ENCODE measurements at places on chromosomes 13 and 19.

- no peak for DNase-seq
Observed at GRCh38 chr19:34578173-34578572, 96.6 kb downstream of the WTIP start.

DNA sequence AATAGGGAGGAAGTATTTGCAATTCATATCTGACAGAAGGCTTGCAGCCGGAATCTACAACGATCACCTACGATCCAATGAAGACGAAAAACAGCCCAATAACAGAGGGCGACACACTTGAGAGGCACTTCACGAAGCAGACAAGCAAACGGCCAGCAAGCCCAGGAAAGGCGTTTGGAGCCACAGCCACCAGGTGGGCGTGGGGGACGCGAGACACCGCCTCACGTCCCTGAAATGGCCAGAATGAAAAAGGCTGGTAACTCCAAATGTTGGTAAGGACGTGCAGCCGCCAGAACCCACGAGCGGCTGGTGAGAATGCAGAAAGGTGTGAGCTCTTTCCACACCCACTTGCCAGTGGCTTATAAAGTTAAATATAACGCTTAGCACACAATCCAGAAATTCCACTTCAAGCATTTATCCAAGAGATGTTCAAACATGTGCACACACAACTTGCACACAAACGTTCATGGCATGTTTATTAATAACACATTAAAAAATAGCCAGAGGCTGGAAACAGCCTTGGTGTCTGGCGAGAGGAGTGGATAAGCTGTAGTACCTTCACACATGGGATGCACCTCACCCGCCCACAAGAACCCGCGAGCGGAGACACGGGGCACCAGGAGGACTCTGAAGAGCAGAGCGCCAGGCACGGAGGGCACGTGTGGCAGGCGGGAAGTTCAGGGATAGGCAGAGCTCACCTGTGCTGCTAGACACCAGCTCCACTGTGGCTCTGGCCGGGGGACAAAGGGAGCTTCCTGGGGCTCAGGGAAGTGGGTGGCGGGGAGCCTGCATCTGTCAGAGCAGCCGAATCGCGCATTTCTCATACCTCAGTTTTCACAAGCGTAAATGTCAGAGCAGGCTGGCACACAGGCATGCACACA lies 89.3 kb downstream of the SPACA7 start:
- DNase-seq: no peak

DNA sequence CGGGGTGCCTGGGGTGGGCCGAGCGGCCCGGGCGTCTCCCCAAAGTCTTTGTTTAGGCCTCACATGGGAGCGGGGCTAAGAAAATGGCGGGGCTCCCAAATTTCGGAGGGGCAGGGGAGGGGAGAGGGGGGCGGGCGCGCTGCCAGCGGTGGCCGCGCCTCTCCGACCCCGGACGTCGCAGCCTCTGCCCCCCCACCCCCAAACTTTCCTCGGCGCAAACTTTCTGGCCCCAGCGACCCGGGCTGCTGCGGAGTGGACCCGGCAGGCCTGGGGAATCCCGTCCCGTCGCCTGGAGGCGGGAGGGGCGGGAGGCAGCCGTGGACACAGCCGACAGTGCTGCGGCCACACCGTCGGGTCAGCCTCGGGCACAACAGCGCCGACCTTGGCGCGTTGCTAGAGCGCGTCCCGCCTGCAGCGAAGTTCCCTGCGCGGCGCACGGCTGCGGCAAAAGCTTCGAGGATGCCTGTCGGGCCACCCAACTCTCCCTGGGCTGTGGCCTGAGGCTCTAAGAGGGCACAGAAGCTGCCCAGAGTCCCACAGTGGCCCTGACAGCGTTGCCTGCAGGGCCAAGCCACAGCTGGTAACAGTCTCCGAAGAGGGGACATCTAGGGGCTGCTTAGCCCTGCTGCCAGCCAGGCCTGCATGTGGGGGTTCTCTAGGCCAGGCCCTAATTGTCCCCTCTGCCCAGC lies 1.3 kb downstream of the NFIX start:
- no peak for DNase-seq

DNA sequence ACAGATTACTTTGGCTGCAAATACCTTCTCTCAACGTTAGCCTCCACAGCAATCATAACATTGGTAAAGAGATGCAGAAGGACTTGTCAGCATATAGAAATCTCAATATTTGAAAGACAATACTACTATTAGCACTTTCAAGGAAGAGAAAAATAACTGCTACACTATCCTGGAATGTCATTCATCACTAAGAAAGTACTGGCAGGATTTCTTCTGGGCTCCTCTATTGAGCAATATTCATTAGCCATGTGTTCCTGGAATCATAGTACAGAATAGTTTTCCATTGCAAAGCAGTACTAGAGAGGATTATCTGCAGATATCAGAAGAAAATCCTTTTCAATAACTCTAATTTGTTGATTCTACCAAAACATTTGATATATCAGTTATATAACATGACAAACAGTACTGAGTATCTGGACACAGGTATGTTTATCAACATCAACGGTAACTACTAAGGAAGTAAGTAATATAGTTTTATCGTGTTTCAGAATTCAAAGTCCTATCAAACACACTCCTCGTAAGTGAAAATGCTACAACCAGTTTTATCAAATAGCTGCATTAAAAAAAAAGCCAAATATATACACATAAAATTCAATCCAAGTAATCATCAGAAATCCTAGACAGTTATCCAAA lies 27.3 kb downstream of the INTS6 start:
- no peak for DNase-seq

- DNase-seq: no peak
Observed at GRCh38 chr19:17125728-17126677, 50.4 kb downstream of the MYO9B start.

DNA sequence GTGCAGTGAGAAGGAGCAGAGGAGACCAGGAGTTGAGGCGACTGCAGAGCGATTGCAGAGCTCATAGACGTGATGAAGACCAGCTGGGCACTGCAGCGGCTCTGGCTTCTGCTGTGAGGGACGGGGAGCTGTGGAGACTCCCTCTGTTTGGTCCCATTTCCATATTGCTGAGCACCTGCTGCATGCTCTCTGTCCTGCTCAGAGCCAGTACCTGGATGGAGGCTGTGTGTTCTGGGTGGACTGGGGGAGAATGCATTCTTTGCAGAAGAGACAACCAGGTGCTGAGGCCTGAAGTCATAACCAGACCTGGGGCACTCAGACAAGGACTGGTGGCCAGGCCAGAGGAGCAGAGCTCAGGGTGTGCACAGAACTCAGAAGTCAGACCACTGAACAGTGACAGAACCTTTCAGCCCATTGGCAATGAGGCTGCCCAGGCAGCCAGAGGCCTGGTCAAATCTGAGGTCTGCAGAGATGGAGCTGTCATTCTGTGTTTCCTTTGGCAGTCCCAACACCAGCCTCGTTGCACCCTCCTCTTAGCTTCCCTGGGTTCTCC lies 1.3 kb upstream of the A1BG start:
- no peak for DNase-seq

DNA sequence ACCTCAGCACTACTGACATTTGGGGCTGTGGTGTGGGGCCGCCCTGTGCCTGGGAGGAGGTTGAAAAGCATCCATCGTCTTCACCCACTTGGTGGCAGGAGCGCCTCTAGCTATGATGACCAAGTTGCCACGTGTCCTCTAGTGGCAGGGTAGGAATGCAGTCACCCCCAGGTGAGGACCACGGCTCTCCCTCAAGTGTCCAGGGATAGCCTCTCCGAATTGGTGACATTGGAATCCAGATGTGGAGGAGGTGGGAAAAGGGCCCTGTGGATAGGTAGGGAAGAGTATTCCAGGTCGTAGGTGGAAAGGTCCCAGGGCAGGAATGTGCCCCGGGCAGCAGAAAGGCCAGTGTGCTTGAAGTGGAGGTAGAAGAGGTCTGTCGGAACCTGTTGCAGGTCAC lies 37.6 kb downstream of the ARHGEF18 start:
- DNase-seq: no peak
